Neural cell (in vitro differentiated cells): ENCODE measurements at places on chromosomes 16 and 17. TPM values are rescaled to one million over a fixed set of nuclear protein-coding genes. Genes with fewer than 3 reads are reported as not detected.

PNMT gene
- polyA plus RNA-seq, result 1.5 TPM in 1 of 2 replicates, not detected in the other

KCNAB3 gene
- 5.6 and 7.6 TPM in 2 replicates for polyA plus RNA-seq

CACNG5 gene
- polyA plus RNA-seq, result 1.2 TPM in 1 of 2 replicates, not detected in the other

CNTNAP4 gene
- 73.7 and 75.8 TPM in 2 replicates for polyA plus RNA-seq
